T1000 (cell line): ENCODE measurements at places on chromosomes 2 and 18.

- DNase-seq: no peak
Observed at GRCh38 chr2:165904432-165904831, 49.1 kb downstream of the TTC21B start.

DNA sequence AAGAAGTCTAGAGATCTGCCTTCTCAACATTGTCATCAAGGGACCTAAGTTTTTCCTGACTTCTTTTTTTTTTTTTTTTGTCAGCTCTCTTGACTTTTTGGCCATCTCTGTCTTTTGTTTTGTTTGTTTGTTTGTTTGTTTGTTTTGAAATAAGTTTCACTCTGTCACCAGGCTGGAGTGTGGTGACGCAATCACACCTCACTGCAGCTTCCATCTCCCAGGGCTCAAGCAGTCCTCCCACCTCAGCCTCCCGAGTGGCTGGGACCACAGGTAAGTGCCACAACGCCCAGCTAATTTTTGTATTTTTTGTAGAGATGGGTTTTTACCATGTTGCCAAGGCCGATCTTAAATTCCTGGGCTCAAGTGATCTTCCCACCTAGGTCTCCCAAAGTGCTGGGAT is 5.6 kb upstream of the PUS10 start:
- no peak for DNase-seq

- DNase-seq: no peak
Observed at GRCh38 chr18:2104620-2105462, 466.5 kb downstream of the METTL4 start.

DNA sequence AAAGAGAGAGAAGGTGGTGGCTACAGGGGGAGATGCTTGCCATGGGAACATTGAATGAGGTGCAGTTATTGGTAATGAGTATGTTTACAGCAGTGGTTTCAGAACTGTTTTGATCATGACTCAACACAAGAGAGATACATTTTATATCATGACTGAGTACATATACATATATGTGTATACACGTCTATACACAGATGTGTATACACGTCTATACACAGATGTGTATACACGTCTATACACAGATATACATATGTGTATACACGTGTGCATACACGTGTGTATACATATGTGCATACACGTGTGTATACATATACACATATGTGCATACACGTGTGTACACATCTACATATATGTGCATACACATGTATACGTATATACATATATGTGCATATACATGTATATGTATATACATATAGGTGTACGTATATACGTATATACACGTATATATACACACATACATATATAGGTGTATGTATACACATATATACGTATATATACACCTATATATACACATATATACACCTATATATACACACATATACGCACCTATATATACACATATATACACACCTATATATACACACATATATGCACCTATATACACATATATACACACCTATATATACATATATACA is 518.5 kb downstream of the TSN start:
- DNase-seq: no peak

DNA sequence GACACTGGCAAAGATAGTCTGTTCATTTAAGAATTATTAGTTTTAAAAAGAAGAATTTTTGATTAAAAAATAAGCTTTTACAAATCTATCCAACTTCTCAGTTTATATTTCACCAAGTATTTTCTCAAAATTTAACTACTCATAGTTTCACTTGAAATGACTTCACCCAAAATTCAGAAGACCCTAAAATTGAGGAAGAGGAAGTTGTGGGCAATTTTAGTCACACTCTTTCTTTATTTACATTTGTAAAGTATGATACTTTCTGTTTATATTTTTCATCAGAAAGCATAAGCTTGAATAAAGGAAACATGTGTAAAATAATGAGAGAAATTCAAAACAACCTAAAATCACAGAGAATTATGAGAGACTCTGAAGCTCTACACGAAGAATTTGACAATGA is 278.8 kb upstream of the MEIS1 start:
- DNase-seq: no peak

DNA sequence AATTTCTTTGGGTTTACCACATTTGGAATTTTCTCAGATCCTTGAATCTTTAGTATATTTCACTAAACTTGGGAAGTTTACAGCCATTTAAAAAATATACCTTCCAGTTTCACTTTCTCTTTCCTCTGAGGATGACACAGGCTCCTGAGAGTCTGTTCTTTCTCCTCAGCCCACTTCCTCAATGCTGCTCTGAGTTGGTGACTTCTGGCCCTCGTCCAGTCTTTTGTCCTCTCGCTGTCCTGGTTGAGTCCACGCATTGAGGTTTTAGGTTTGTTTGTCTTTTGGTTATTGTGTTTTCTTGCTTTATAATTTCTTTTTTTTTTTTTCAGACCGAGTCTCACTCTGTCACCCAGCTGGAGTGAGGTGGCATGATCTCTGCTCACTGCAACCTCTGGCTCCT is 40.7 kb upstream of the GALR1 start:
- DNase-seq: no peak

- no peak for DNase-seq
Observed at GRCh38 chr2:8445580-8445979, 236.3 kb upstream of the ID2 start.

DNA sequence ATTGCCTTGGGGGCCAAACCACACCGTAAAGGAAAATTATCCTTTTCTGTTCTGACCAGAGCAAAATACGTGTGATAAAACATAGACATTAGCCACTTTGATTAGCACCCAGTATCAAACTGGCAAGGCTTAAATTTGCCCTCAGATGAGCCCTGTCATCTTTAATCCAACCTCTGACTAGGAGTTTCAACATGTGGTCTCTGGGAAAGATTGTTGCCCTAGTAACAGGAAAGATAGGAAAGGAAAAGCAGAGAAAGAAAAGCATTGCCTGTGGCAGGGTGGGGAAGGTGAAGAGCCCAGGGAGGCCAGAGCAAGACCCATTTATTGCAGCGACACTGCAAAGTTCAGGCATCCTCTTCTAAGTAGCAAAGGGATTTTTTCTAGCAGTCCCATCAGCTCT is 181.5 kb upstream of the SCN7A start:
- no peak for DNase-seq

- DNase-seq: no peak
Observed at GRCh38 chr2:41910126-41910525, 137.7 kb upstream of the PKDCC start.

GRCh38 chr2:223788826-223789225 is 48.6 kb downstream of the AP1S3 start:
- DNase-seq: no peak

DNA sequence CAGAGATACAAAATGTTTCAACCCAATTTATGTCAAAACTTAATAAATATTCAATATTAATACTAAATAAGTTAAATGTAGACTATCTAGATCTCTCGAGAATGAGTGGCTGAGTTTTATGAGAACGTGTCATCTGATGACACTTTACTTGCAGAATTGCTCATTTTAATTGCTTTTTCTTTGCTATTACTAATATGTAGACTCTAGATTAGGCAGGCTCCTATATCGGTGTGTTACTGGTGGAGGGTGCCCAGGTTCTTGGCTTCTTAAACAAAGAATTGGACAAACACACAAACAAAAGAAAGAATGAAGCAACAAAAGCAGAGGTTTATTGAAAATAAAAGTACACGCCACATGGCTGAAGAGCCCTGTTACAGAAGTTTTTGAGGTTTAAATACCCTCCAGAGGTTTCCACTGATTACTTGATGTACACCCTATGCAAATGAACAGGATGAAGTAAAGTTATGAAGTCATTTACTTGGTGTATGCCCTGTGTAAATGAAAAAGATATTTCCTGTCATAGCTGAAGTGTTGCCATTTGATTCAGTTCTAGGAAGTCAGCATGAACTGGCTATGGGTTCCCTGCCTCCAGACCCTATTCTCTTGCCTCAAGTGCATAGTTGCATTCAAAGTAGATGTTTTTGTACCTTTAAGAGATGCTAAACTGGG is 122.9 kb upstream of the ITGA4 start:
- DNase-seq: no peak

DNA sequence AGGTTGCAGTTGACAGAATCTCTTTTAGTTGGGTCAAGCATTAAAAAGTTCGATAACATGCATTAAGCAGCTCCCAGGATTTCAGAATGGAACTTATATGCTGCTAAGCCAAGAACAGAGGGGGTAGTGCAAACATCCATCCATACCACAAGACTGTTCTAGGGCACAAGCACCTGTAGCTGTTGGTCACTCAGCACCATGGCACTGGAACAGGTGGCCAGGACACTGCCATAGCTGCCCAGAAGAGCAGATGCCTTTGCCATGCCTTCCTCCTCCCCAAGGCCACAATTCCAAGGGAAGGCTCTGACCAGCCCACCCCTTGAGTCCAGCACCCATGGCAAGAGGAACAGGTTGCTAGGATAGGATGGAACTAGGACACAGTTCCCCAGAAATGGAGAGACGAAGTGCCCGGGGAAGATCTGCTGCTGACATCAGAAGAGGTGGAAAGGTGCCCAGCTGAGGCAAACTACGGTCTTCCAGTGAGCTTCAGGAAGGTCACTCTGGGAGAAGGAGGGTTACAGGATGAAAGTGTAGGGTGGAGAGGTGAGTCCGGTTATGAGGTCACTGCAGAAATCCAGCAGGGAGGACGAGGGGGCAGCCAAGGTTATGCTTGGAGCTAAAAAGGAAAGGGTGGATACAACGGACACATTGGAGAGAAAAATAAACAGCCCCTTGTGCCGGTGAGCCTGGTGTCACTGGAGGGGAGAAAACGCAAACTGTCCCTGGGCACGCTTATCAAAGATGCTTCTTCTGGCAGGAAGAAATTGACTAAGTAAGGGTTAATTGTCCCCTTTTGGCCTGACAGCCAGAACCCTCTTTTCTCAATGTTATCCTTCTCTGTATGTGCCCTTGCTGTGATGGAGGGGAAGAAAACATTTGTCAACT is 41.9 kb downstream of the C1QL2 start:
- DNase-seq: no peak
